ENCODE measurements at places on chromosomes 16 and 17. TPM values are rescaled to one million over a fixed set of nuclear protein-coding genes. Genes with fewer than 3 reads are reported as not detected.

DNA sequence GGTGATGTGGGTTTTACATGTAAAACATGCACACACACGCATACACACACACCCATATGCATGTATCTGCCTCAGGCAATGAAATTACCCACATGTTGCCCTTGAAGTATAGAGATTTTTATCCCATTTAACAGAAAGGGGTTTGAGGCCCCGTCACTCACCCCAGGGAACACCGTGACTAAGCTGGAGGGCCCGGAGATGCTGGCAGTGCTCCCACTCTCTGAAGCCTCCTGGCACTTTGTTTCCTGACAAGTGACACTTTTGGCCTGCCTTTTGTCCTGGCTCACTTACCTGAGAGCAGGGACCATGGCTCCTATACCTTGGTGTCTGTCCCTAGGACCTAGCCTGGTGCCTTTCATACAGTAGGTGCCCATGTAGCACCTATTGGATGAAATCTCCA is 50.0 kb upstream of the TNRC6C start:
- no peak for DNase-seq

The ASIC2 gene
- 0.17 TPM for total RNA-seq

GRCh38 chr16:27253526-27253930 is 15.0 kb downstream of the NSMCE1 start:
- DNase-seq = no peak

DNA sequence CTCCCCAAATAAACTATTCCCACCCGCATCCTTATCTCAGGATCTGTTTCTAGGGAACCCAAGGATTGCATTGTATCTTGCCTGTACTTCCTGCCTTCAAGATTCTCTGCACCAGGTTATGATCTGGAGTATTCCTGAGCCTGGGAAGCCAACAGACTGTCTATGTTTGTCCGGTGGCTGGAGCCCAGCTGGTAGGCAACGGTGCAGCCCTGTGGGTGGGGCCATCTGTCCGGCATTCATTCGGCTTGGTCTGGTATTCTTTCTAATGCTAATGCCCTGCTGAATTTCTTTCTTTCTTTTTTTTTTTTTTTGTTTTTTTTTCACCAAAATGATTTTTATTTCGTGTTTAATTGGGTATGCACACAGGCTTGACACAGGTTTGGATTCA is 20.7 kb upstream of the TVP23A start:
- no peak for DNase-seq

DNA sequence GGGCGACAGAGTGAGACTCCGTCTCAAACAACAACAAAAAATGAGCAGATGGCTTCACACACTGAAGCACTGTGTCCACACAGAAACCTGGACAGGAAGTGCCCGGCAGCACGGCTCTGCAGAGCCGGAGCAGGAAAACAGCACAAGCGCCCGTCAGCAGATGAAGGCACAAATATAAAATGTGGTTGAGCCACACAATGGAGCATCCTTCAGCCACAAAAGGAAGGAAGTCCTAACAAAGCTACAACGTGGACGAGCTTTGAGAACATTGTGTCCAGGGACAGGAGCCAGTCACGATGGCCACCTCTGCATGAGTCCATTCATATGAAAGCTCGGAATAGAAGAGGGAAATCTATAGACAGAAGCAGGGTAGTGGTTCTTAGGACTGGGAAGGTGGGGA is 15.7 kb downstream of the RHBDF2 start:
- DNase-seq = no peak

DNA sequence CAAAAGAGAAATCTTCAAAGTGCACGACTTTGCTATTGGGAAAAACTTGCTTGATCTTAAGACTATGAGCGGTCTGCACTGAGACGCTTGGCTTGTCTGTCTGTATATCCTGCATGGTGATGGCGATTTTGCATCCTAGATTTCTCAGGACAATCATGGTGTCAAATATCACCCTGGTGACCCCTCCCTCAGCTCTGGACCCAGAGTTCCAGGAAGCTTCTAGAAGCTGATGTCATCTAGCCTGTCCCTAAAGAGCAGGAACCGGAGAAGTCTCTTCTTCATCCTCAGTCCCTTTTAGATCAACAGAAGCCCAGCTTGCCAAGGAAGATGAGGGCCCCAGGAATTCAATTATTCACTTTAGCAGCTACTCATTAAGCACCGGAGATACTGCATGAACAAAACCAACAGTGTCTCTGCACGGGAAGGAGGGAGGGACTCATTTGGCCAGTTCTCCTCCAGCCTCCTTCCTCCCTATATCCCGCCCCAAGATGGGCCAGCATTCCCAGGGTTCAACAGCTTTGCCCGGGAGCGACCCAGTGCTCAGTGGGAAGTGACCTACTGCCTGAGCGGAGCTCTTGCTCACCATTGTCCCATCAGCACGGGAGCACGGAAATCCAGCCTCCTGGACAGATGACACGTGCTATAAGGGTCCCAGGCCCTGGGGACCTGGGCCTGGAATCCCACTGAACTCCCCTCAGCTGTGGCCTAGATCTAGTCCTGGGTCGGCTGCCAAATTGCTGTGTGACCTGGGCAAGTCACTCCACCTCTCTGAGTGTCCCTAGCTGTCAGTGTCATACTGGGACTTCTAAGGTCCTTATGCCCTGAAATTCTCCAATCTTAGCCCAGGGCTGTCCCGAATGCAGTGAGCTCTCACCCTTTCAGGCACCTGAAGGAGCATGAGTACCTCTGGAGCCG is 3.8 kb downstream of the EMP2 start:
- DNase-seq = no peak

- no peak for DNase-seq
Observed at GRCh38 chr17:77628035-77628434, 330.5 kb upstream of the TNRC6C start.

GRCh38 chr17:80826955-80827645 is 164.5 kb upstream of the CHMP6 start:
- DNase-seq = peak; percentile 56

The DPEP2NB gene
- not detected for total RNA-seq

DNA sequence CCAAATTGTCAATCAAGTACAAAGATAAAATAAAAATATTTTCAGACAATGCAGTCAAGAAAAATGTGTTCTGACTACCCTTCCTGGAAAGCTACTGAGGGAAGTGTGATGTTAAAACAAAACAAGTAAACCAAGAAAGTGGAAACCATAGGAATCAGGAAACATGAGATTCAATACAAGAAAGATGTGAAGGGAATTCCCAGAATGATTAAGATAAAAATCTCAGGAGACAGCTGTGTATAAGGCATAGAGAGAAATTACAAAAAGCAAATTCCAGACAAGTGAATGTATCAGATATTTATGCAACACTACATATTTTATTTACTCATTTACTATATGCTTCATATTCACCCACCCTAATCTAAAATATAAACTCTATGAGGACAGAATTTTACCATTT is 32.2 kb downstream of the TRIM37 start:
- no peak for DNase-seq

- DNase-seq = no peak
Observed at GRCh38 chr17:12765548-12765947, 23.8 kb upstream of the ARHGAP44 start.

GRCh38 chr16:88472637-88473205 is 19.6 kb downstream of the ZFPM1 start:
- DNase-seq = no peak

The KRTAP4-7 gene
- total RNA-seq = not detected

DNA sequence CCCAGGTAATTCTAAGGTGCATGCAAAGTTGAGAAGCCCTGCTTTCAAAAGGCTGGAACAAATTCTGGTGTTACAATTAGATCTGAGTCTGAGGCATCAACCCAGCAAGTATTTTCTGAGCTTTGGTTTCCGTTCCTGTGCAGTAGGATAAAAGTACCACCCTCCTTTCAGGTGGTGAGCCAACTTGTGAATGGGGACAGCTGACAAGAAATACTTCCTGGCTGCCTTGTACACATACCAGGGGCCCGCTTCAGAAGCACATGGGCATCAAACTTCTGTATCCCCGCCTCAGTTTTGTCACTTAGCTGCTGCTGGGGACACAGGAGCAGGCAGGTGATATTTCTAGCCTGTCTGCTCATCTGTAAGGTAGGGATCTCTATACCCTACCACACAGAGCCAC is 252.2 kb downstream of the CPPED1 start:
- DNase-seq = no peak

The SLX4 gene
- 4.6 TPM for total RNA-seq

DNA sequence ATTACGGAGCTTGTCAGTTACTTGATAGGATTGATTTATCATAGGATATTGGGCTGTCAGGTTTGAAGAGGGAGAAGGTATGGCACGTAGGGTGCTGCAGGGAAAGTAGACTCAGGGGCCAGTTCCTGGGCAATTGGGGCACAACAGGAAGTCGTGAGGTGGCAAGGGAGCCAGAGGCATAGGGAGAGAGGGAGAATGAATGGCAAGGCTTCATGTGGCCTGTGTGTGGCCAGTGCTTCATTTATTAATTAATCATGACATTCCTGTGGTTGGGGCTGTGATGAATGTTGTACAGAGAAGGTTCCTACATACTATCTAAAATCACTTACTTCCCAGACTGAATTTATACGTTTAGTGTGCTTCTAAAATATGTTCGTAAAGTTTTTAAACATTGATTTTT is 19.3 kb downstream of the MFSD11 start:
- no peak for DNase-seq

DNA sequence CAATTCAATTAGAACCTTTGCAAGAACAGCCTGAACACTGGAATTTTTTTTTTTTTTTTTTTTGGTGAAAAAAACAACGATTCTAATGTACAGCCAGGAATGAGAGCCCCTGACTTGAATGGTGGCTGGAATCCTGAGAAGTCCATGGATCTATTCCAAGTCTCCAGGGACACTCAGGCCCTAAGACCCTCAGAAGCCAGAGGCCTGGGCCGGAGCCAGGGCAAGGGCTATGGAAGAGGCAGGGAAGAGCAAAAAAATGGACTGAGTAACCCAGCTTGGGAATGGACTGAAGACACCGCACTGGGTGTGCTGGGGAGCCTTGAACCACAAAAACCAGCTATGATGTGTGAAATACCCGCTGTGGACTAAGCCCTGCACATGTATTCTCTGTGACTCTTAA is 60.3 kb upstream of the LHX1 start:
- DNase-seq = no peak

The SLC4A1 gene
- 6.3 TPM for total RNA-seq

The FOXL1 gene
- total RNA-seq = not detected

DNA sequence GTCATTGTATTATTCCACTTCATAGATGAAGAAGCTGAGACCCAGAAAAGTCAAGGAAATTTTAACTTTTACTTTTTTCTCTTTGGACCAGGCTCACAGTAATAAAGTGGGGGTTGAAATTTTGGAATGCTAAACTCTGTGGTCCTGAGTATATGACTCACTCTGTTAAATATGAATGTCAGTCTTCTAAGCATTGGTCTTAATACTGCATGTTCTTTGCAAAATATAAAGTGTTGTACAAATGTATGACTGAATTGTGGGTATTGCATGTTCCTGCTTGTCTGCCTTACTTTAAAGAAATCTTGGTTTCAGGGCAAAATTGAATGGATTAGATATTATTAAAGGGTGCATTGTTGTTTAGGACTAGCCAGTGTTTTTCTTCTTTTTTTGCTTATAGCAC is 950.8 kb upstream of the GOT2 start:
- no peak for DNase-seq

DNA sequence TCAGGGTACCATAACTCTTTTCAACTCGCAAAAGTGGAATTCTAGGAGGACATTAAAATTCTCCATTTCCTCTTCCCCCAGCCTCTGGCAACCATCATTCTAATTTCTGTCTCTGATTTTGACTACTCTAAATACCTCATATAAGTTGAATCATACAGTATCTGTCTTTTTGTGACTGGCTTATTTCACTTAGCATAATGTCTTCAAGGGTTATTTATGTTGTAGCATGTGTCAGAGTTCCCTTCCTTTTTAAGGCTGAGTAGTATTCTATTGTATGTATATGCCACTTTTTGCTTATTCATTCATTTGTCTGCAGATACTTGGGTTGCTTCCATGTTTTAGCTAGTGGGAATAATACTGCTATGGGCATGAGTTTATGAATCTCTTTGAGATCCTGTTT is 12.0 kb downstream of the RNF135 start:
- DNase-seq = no peak

DNA sequence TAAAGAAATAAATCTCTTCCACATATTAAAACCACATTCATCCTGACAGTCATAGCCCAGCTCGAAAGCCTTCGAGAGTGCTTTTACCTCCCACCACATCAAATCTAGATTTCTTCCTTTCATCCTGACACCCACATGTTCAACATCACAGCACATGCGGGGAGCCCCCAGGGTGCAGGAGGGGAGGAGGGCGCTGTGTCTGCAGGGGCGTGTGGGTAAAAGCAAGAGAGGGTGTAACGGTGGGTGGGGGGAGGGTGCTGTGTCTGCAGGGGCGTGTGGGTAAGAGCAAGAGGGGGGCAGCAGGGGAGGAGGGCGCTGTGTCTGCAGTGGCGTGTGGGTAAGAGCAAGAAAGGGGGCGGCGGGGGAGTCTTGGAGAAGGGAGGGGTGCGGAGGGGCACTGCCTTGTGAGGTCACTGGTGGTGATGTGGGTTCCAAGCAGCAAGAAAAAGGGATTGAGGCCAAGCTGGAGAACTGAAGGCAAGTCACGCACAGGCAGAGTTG is 34.7 kb downstream of the ADCY9 start:
- no peak for DNase-seq

DNA sequence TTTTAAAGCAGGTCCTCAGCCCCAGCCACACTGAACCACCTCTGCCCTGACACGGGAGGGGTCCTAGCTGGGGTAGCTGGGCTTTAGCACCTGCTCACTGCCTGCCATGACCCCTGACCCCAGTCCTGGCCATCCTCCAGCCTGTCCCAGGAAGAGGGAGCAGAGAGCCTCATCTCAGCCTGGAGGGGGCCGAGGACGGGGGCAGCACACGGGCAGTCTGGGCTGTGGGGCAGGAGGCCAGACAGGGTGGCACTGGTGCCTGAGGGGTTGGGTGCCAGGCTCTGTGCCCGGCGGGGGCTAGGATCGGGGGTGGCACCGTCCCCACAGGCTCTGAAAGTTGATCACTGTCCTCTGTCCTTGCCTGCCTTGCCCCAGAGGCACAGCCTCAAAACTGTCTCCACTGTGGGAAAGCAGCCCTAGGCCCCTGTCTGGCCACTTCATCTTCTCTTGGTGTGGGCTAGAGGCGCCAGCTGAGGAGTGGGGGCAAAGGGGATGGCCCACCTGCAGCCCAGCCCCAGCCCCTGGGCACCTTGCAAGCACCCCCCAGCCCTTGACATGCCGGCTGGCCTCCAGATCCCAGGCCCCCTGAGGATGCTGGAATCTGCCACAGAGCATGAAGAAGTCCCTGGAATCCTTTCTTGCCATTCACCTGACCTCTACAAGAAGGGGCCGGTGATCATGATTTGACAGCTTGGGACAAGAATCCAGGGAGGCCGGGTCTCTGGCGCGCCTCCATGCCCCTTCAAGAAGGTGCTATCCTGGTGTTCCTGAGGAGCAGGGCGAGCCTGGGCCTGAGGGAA is 15.7 kb downstream of the ENDOV start:
- peak; percentile 43 for DNase-seq

- no peak for DNase-seq
Observed at GRCh38 chr17:77264617-77265230, 124.0 kb downstream of the SEC14L1 start.

All from upper lobe of left lung (tissue), 6 donors.